Cortex of kidney (tissue), 1 donor: ENCODE measurements at places on chromosomes 3 and 15.

GRCh38 chr15:42385206-42385979, 26.1 kb downstream of the CAPN3 start:
- DNase-seq: no peak

- DNase-seq: no peak
Measured at GRCh38 chr3:117036259-117036799, 326.8 kb downstream of the TUSC7 start.

- no peak for DNase-seq
Measured at GRCh38 chr15:86483936-86484335, 404.3 kb downstream of the AGBL1 start.

- DNase-seq: no peak
Measured at GRCh38 chr3:11522953-11523571, 120.7 kb downstream of the VGLL4 start.

DNA sequence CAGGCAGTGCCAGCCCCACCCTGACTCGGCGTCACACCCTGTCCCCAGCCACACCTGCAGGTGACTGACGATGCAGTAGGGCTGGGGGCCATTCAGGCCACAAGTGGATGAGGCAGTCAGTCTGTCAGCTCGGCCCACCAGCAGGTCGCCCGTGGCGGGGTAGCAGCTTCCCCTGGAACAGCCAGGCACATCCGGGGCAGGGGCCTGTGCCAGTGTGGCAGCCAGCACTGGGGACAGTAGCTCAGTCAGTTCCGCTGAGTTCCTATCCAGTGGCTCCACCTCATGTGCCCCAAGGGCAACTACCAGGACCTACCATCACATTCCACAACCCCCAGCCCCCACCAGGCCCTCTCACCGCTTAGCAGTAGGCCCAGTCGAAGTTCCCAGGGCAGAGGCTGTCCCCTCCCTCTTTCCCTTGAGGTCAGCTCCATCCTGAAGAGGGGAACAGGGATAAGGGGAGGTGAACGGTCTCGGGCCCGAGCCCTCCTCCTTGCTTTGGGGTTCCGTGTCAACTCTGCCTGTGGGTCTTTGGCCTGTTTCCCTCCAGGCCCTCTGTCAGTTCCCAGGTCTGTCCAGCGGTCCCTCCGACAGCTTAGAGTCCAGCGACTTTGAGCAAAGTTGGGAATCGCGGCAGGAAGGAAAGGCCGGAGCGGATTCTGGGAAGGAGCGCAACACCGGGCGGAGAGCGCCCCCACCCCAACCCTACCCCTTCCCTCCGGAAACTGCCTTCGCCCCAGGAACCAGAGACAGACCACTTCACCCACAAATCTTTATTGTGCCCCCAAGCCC, at the start of gene LAMB2:
LAMB2 (minus strand) TSS at position 614 of the 789 bp plus-strand sequence; CDS start at position 431, 183 bp downstream.
- no peak for DNase-seq

GRCh38 chr3:5690490-5690889, 503.0 kb downstream of the EDEM1 start:
- DNase-seq: no peak
